Esophagus muscularis mucosa (tissue), 4 donors: ENCODE measurements at places on chromosomes 7 and 10. TPM values are rescaled to one million over a fixed set of nuclear protein-coding genes. Genes with fewer than 3 reads are reported as not detected.

CHST15 gene
- 48.2 TPM for total RNA-seq

DNA sequence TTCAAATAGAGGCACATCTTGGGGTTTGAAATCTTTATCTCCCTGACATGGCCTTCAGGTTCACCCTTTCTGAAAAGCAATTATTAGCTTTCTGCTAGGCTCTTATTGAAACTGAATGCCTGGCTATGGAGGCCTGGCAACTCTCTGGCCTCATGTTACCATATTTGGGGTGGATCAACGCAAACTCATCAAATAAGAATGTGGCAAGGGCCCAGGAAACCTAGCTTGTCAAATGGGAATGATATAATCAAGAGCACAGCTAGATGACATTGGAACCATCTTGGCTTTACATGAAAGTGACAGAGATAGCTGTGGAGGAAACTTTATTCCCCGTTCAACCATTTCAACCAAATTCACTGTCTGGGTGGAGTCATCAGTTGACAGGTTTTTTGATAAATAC is 202.8 kb upstream of the SMIM30 start:
- no peak for DNase-seq

GRCh38 chr7:149220534-149220933 is 18.9 kb upstream of the ZNF212 start:
- DNase-seq, result no peak

DNA sequence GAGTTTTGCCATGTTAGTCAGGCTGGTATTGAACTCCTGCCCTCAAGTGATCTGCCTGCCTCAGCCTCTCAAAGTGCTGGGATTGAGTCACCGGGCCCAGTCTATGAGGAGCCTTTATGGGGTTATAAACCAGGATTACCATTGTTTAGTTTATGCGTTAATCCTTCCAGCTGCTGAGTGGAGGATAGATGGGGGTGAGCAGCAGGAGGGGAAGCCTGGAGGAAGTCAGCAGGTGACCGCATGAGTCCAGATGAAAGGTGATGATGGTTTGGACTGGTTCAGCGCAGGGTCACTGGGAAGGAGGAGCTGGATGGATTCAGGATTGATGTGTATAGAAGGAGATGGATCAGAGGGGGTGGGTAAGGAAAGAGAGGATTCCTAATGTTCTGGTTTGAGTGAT is 197.1 kb downstream of the ADAM12 start:
- DNase-seq, result no peak

GRCh38 chr10:110860576-110861241 is 11.0 kb upstream of the PDCD4 start:
- no peak for DNase-seq

SORCS1 gene
- 9.6 TPM for total RNA-seq
